ENCODE measurements at places on chromosomes 6 and 20. TPM values are rescaled to one million over a fixed set of nuclear protein-coding genes. Genes with fewer than 3 reads are reported as not detected.

PPP1R18 gene
- 28.2 TPM for total RNA-seq

DACT2 gene
- total RNA-seq = 2.6 TPM

TRIM31 gene
- 0.31 TPM for total RNA-seq

CRISP3 gene
- 1.1 TPM for total RNA-seq

IP6K3 gene
- total RNA-seq = 1.6 TPM

RNF8 gene
- total RNA-seq = 28.1 TPM

ERVFRD-1 gene
- 0.09 TPM for total RNA-seq

MCCD1 gene
- not detected for total RNA-seq

SSR1 gene
- 91.2 TPM for total RNA-seq

IPCEF1 gene
- total RNA-seq = 5.6 TPM

WFDC5 gene
- not detected for total RNA-seq

SPATA2 gene
- 4.2 TPM for total RNA-seq

PRPH2 gene
- 1.7 TPM for total RNA-seq

MAK gene
- 4.6 TPM for total RNA-seq

COL12A1 gene
- 45.1 TPM for total RNA-seq

CD24 gene
- total RNA-seq = 155 TPM

Measured in lung (tissue), 17 donors.